ENCODE measurements at places on chromosomes 1 and 21. TPM values are rescaled to one million over a fixed set of nuclear protein-coding genes. Genes with fewer than 3 reads are reported as not detected.

OLFML2B gene
- total RNA-seq, result 0.32 TPM

PTPRU gene
- 6.5 TPM for total RNA-seq

FCRL6 gene
- total RNA-seq, result not detected

PPIAL4G gene
- total RNA-seq, result not detected

PLA2G2D gene
- total RNA-seq, result not detected

TEX35 gene
- 0.08 TPM for total RNA-seq

C1orf53 gene
- total RNA-seq, result 7.8 TPM

EXO1 gene
- 25.4 TPM for total RNA-seq
